ENCODE measurements at places on chromosomes 12 and 14.

DNA sequence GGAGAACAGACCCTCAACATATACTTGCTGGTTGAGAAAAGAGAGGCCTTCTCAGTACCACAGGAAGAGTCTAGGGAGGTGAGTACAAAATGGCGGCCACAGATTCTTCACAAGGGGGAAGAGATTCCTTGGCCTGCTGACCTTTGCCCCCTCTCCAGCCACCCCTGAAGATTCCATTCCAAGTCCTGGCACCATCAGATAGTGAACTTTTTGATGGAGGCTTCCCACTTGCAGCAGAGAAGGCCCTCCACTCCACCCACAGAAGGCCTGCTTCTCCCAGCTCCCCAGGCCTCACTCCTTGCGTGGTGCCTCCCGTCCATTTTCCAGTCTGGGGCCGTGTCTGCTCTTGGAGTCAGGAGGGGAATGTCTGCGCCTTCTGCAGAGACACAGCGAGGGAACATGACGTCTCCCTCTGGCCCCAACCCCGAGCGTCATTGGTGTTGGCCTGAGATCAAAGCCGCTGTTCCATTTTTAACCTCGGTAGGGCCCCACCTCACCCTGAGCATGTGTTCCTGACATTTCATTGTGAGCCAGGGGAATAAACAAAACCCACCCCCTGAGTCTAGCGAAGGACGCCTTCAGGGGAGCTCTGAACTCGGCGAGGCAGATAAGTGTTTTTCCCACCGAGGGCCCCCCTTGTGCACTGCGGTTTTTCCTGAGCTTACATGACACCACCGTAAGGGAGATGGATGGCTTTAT, 268.7 kb upstream of the TBX3 start:
- H3K4me1 ChIP-seq, result no peaks in the 10 kb centered on the region
- no peak overlapping the region for H3K27ac ChIP-seq
- no peak overlapping the region for H3K4me3 ChIP-seq
- DNase-seq, result no peak
- H3K27me3 ChIP-seq, result no peaks in the 10 kb centered on the region

DNA sequence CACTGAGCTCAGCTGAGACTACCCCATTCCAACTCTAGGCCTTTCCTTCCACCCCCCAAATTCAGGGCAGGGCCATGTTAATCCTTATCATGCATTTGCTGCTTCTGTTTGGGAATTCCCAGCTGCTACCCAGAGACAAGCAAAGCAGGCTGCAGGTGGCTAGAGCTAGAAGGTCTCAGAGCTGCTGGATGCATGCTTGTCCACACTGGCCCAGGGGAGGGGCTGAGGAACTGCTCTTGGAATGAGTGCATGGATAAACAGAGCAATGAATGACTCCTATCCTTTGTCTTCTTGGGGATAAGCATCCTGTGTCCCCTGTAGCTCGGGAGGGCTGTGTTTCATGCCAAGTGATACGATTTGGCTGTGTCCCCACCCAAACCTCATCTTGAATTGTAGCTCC, 136.8 kb upstream of the NOS1 start:
- H3K27ac ChIP-seq, result no peak overlapping the region
- H3K4me1 ChIP-seq, result no peaks in the 10 kb centered on the region
- DNase-seq, result no peak

DNA sequence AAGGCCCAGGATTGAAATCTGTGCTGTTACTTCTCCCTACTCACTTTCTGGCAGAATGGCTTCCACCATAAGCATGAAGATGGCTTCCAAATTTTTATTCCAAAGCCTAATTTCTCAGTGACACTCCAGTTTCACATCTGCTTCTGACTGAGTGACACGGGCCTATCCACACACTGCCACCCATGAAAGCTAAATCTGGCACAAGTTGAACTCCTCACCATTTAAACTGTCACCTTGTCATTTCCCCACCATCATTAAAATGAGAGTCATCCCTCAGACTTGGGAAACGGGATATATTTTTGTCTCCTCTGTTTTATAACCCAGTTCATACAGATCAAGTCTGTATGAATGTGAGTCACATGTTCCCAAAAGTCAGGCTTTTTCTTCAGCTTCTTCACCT, 77.1 kb downstream of the MGST1 start:
- H3K4me1 ChIP-seq, result no peaks in the 10 kb centered on the region
- H3K36me3 ChIP-seq, result no peaks in the 10 kb centered on the region
- no peak overlapping the region for H3K27ac ChIP-seq
- no peak overlapping the region for H3K4me3 ChIP-seq
- DNase-seq, result no peak
- no peaks in the 10 kb centered on the region for H3K27me3 ChIP-seq

DNA sequence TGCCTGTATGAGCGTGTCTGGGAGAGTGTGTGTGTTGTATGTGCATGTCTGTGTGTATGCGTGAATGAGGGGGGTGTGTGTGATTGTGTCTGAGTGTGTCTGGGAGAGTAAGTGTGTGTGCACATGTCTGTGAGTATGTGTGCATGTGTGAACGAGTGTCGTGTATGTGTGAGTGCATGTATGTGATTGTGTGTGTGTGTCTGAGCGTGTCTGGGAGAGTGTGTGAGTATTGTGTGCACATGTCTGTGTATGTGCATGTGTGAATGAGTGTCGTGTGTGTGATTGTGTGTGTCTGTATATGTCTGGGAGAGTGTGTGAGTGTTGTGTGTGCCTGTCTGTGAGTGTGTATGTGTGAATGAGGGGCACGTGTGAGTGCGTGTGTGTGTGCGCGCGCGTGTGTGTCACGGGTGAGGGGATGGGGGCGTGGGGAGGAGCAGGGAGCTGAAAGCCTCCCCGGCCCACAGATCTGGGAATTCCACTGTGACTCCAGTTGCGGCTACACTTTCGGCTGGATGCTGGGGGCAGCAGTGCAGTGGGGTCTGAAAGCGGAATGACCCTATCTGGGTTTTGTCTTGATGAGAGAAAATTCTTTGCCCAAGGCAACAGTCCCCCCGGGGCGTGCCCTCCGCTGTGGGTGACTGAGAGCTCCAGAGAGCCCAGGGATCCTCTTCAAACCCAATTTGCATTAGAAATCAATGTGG, 138.1 kb upstream of the MED13L start:
- no peak for DNase-seq
- H3K4me3 ChIP-seq, result no peak overlapping the region
- no peak overlapping the region for H3K27ac ChIP-seq
- H3K36me3 ChIP-seq, result no peaks in the 10 kb centered on the region
- peaks cover 5% of the 10 kb centered on the region for H3K27me3 ChIP-seq

DNA sequence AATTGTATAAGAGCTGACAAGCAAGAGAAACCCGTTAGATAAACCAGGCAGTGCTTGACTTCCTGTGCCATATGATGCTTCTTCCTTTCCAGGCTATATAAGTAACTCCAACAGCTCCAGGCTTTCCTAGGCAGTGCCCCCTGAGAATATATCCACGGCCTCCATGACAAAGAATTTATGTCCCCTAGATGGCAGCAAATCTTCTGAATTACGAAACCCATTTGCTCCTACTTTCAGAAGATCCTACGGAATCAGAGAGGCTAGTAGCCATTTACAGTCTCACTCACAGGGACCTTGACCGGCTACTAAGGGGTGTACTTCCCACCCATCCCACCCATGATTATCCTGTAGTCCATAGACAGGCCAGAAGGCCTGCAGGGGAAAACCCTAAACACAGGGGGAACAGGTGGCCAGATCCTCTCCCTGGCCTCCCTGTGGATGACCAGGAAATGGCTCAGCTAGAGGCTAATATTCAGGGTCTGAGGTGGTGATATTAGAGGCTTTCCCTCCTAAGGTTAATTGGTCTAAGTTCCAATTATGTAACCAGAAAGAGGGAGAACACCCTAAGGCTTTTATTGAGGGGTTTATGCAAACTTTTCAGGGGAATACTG, 77.2 kb upstream of the DCD start:
- H3K27ac ChIP-seq, result no peak overlapping the region
- peaks cover 19% of the 10 kb centered on the region for H3K4me1 ChIP-seq
- H3K27me3 ChIP-seq, result peaks cover 29% of the 10 kb centered on the region
- H3K36me3 ChIP-seq, result no peaks in the 10 kb centered on the region
- DNase-seq, result no peak
- H3K4me3 ChIP-seq, result no peak overlapping the region

GRCh38 chr12:104576980-104577580, 120.3 kb downstream of the CHST11 start:
- H3K27me3 ChIP-seq, result no peaks in the 10 kb centered on the region
- H3K27ac ChIP-seq, result no peak overlapping the region
- DNase-seq, result no peak
- peak overlapping the region; percentile 9 for H3K4me3 ChIP-seq
- H3K4me1 ChIP-seq, result peaks cover 52% of the 10 kb centered on the region

GRCh38 chr12:110046451-110047187, 1.7 kb downstream of the C12orf76 start:
- H3K4me1 ChIP-seq, result peaks cover 22% of the 10 kb centered on the region
- H3K27me3 ChIP-seq, result no peaks in the 10 kb centered on the region
- peaks cover 5% of the 10 kb centered on the region for H3K36me3 ChIP-seq
- H3K27ac ChIP-seq, result peak overlapping the region; percentile 67
- DNase-seq, result no peak
- peak overlapping the region; percentile 39 for H3K4me3 ChIP-seq
